Activated CD4-positive, alpha-beta T cell treated with anti-CD3 and anti-CD28 coated beads, Interleukin-2, amount 10 ng/mL, durations not matched to agents 7 days and 5 days (primary cell): ENCODE measurements at places on chromosomes 12 and 14.
A peak's percentile ranks its signal among the peaks of the same experiment; 100 is the strongest.

GRCh38 chr12:466762-467161 is 7.0 kb downstream of the B4GALNT3 start:
- DNase-seq, result no peak

GRCh38 chr12:52275686-52276085 is 1.2 kb downstream of the KRT86 start:
- no peak for DNase-seq

DNA sequence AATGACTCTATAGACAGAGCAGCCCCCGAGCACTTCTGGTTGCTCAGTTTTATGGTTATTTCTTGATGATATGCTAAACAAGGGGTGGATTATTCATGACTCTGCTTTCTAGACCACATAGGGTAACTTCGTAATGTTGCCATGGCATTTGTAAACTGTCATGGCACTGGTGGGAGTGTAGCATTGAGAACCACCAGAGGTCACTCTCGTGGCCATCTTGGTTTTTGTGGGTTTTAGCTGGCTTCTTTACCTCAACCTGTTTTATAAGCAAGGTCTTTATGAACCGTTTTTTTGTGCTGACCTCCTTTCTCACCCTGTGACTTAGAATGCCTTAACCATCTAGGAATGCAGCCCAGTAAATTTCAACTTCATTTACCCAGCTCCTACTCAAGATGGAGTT is 1036.2 kb upstream of the FLRT2 start:
- DNase-seq, result no peak

- no peak for DNase-seq
Observed at GRCh38 chr12:77722536-77722935, 108.2 kb upstream of the NAV3 start.

DNA sequence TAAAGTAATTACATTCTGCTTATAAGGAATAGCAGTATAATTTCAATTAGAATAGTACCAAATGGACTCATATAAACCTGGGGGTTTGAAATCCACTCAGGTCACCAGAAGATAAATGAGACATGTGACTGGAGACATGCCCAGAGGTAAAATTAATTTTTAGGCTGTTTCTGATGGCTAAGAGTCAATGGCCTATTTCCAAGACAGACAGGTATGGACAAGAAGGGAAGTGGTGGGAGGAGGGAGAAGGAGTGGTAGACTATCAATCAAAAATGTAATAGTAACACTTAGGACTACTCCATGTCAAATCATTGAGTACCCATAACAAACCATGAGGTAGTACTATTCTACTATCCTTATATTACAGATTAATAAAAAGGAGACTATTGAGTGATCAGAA is 544.0 kb downstream of the GALC start:
- DNase-seq, result no peak

GRCh38 chr12:22461786-22462185 is 82.6 kb downstream of the C2CD5 start:
- DNase-seq, result no peak

DNA sequence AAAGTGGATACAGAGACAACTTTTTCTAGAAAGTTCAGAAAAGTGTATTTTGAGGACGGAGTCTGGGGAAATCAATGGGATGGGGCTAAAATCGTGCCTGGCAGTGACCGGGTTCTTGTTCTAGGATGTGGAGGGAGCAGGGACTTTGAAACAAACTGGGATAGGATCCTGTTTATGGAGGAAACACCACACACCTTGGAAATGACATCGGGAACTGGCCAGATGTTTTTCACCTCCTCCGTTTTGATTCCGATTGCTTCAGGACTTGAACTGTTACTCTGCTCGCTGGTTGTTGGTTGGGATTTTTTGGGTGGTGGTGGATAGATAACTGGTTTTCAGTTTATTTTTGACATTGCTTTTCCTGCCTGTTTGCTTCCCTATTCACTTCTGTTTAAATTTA is 506 bp downstream of the EMP1 start:
- no peak for DNase-seq

- no peak for DNase-seq
Observed at GRCh38 chr14:33657476-33657875, 293.4 kb downstream of the EGLN3 start.

- DNase-seq, result no peak
Observed at GRCh38 chr12:15122344-15122743, 98.9 kb downstream of the RERG start.

- no peak for DNase-seq
Observed at GRCh38 chr12:39682689-39683477, 63.3 kb upstream of the ABCD2 start.

GRCh38 chr12:80269803-80270552 is 170.6 kb downstream of the OTOGL start:
- DNase-seq, result peak; percentile 17

DNA sequence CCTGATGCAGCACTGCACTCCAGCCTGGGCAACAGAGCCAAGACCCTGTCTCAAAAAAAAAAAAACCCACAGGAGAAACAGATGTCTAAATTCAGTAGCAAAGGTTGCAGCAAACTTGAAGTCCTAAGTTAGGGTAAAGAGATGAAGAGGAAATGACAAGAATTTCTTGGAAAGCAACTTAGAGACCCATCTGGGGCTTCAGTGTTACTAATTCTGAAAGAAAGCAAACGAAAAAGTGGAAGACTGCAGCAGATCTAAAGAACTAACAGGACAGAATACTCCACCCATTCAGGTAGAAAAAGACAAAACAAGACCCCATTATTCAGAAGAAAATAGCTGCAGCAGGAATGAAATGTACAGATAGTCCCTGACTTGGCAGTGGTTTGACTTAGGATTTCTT is 31.9 kb downstream of the RESF1 start:
- DNase-seq, result no peak

DNA sequence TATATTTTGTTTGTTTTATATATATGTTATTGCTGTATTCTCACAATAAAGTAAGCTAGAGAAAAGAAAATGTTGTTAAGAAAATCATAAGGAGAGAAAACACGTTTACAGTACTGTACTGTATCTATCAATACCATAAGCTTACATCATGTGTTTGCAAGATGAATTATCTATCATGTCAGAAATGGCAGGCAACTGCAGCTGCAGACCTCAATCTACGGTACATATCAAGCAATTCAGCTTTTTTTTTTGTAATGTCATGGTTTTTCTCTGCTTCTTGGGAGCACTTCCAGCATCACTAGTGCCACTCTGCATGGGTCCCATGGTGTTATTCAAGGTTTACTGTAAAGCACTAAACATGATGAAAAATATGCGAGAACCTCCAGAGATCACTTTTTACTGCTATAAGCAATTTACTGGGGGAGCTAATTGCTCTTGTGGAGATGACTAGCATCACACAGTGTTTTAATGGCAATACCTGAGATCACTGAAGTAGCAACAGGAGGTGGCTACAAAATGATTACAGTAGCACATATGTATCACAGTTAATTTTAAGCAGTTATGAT is 9.0 kb upstream of the KRT2 start:
- DNase-seq, result no peak

GRCh38 chr12:113837084-113837483 is 129.0 kb downstream of the RBM19 start:
- DNase-seq, result no peak

DNA sequence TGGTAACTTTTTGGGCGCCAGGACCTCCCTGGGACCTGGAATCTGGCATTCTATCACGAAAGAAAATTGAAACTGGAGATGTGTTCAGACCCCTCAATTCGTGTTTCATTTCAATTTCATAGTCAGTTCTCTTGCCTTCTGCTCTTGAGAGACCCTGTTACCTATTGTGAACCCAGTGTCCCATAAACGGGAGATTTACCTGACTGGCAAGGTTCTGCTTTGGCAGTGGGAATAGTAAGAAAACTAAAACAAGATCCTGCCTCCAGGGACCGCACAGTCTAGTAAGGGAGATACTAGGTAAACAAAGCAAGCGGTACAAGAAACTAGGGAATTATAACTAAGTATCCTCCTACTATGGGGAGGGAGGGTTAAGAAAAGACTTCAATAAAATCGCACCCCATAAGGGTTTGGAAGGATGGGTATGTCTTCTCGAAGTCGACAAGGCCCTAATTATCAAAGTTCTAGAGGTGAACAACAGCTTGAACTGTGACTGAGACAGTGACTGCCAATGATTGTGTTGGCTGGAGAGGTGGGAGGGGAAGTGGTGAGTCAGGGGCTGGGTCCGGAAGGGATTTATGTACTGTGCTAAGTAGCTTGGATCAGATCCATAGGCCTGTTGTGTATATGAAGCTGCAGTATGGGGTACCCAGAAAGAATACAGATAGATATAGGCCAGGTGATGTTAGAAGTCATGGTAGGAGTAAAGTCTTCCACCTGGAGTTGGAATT is 754 bp downstream of the ACSS3 start:
- no peak for DNase-seq

GRCh38 chr14:102557434-102558226 is 34.8 kb upstream of the RCOR1 start:
- DNase-seq, result no peak

DNA sequence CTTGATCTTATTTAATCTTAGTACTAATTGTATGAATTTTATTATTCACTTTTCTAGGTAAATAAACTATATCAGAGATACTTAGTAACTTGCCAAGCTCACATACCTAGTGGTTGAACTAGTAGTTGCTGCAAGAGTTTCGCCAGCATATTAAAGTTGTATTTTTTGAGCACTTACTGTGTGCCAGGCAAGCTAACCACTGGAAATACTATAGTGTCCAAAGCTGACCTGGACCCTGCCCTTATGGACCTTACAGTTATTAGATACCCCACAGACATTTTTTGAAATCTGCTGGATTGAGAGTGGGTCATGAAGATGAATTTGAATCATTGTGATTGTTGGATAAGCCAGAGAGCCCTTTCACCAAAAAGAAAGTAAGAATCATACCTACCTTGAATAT is 125.0 kb downstream of the RAD51B start:
- no peak for DNase-seq

- no peak for DNase-seq
Observed at GRCh38 chr12:65640489-65640901, 183.8 kb upstream of the HMGA2 start.

DNA sequence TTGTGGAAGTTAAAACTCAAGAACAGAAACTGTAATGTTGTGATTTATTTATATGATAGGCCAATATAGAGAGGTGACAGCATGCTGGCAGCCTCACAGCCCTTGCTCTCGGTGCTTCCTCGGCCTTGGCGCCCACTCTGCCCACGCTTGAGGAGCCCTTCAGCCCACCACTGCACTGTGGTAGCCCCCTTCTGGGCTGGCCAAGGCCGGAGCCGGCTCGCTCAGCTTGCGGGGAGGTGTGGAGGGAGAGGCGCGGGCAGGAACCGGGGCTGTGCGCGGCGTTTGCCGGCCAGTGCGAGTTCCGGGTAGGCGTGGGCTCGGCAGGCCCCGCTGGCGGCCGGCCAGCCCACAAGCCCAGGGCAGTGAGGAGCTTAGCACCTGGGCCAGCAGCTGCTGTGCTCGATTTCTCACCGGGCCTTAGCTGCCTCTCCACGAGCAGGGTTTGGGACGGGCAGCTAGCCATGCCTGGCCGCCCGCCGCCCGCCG is 65.8 kb upstream of the SLC8A3 start:
- DNase-seq, result no peak
